ENCODE measurements at places on chromosomes 1 and 21.

GRCh38 chr1:116971965-116972673, 29.4 kb upstream of the CD101 start:
- no peak for DNase-seq

- no peak for DNase-seq
These were observed 53.4 kb downstream of the FBXO2 start for GRCh38 chr1:11600836-11601235.

- DNase-seq, result no peak
These were observed 467.3 kb downstream of the SETD4 start for GRCh38 chr21:35593000-35593502.

GRCh38 chr21:29155933-29156260, 25.5 kb downstream of the MAP3K7CL start:
- no peak for DNase-seq

DNA sequence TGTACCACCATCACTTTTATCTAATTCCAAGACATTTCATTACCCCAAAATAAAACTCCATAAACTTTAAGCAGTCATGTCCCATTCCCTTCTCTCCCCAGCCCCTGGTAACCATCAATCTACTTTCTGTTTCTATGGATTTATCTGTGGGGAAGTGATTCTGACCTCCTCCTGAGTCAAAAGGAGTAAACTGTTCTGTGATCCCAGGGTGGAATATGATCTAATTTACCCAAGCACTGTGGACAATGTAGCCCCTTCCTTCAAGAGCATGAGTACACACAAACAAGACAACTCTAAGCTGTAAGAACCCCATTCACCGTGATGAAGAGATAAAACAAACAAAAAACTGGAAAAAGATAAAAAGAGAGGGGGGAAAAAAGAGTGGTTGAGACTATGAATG, 77.9 kb downstream of the PLPP3 start:
- DNase-seq, result no peak

- no peak for DNase-seq
These were observed 1.4 kb downstream of the SPTA1 start for GRCh38 chr1:158685085-158685484.

- no peak for DNase-seq
These were observed 545.9 kb downstream of the COL11A1 start for GRCh38 chr1:102562380-102562779.

- DNase-seq, result no peak
These were observed 674.2 kb upstream of the PKN2 start for GRCh38 chr1:88009916-88010315.

DNA sequence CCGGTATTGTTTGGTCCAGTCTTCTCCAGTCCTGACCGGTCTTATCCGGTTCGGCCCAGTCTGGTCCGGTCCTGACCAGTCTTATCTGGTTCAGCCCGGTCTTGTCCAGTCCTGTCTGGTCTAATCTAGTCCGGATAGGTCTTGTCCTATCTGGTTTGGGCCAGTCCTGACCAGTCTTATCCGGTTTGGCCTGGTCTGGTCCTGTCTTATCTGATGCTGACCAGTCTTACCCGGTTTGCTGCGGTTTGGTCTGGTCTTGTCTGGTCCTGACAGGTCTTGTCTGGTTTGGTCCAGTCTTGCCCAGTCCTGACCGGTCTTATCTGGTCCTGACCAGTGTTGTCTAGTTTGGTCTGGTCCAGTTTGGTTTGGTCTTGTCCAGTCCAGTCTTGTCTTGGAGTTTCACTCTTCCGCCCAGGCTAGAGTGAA, 30.1 kb downstream of the DHX9 start:
- DNase-seq, result no peak

GRCh38 chr21:45975020-45975666, 6.4 kb upstream of the COL6A1 start:
- DNase-seq, result no peak

DNA sequence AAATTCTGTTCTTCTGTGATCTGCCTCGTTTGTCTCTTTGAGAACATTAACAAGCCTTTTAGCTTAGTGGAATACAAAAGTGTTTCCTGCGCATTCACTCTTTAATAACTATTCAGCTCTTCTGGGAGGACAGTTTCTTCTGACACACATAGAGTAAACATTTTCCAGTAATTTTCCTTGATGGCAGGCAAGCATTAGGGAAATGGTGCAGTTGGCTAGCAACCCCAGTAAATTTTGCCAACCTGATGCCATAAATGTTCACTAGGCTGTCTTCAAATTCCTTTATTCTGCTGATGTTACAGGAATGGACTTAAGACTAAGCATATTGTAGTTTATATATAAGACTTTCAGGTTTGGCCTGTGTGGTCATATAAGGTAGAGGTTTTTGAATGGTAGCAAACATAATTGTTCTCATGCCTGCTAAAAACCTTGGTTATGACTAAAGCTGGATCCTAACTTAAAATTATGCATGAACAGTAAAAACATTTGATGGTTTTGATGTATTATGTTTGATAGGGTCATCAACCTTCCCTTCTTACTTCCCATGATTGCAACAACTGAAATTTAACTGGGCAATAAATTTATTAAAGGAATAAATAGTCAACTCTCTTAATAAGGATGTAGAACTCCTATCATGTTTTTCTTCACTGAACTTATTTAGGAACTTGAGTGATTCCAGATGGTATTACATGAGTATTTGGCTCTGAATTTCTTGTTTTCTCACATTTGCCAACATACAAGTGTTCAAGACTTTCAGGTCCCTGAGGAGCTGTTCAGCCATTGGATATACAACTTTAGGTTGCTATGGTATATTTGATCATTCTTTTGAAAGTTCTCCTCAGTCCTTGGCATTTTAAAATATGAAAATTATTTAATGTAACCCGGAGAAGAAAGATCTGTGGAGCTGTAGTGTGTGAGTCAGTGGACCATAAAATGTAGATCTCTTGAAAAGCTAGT, 223.4 kb downstream of the FMN2 start:
- no peak for DNase-seq

- DNase-seq, result no peak
These were observed 3.9 kb upstream of the CD1C start for GRCh38 chr1:158285756-158286241.

DNA sequence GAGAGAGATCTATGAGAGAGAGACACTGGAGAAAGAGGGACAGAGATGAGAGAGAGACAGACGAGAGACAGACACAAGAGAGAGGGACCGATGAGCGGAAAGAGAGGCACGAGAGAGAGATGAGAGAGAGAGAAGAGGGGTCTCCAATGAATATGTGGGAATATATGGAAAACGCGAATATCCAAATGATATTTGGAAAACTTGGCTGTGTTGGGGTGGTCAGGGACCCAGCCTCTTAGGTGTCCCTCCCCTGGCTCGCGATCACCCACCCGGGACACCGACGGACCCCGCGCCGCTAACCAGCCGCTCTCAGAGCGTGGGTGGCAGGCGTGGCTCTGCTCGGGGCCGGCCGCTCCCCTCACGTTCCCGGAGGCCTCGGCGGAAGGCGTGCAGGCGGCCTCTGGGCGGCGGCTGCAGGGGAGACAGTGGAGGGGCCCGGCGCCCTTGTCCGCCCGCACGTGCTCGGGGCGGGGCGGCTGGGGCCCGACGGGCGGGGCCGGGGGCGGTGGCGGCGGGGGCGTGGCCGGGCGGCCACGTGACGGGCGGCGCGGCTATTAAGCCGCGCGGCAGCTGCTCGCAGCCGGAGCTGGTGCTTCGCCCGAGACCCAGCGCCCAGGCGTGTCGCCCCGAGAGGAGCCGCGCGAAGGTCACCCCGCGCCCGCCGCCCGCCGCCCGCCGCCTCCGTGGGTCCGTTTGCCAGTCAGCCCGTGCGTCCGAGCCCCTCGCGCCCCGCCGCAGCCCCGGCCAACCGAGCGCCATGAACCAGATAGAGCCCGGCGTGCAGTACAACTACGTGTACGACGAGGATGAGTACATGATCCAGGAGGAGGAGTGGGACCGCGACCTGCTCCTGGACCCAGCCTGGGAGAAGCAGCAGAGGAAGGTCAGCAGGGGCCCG, at the start of gene ACTN2:
Gene ACTN2, plus strand, starts transcription at position 583 of the 898 bp plus-strand sequence. Its CDS starts 175 bp downstream, at position 758.
- peak; percentile 72 for DNase-seq

DNA sequence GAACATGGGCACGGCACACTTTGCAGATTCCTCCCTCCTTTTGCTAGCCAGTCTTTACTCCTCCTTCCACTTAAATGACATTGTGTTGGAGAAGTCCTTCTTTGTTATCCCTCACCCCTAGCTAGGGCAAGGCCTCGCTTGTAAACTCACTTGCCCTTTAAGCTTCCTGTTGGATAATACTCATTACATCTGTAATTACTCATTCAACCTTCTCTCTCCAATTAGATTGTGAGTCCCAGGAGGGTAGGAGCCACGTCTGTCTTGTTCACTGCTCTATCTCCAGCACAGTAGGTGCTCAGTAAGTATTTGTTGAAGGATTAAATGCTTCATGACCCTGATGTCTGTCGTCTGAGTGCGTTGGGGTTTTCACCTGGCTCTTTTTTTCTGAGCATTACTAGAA, 98.7 kb upstream of the USP24 start:
- DNase-seq, result no peak

- no peak for DNase-seq
These were observed 31.4 kb upstream of the DEPDC1 start for GRCh38 chr1:68528243-68528642.

- no peak for DNase-seq
These were observed 25.5 kb downstream of the MAN1C1 start for GRCh38 chr1:25641931-25642573.

DNA sequence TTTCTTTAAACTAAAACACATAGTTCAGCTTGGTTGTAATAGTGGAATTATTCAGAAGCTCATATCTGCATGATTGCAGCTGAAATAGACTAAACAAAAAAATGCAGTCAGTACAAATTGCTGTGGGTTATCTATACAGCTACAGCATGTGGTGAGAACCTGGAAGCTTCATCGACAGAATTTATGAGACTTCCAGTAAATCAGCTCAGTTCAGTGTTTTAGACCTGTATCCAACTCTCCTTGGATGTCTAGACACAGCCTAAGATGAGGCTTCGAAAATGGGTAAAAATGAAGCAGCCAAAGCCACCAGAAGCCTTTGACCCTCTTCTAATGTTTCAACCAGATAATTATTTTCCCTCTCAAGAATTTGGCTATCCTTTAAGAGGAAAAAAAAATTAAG, 127.1 kb upstream of the C1orf105 start:
- no peak for DNase-seq

Measured in Peyer's patch (tissue), 4 donors.